ENCODE measurements at places on chromosomes 2 and 18.
A peak's percentile ranks its signal among the peaks of the same experiment; 100 is the strongest.

- no peak for DNase-seq
Measured at GRCh38 chr2:191905336-191905735, 58.4 kb upstream of the CAVIN2 start.

- peak; percentile 33 for DNase-seq
Measured at GRCh38 chr18:40897884-40898283, 1057.2 kb upstream of the PIK3C3 start.

DNA sequence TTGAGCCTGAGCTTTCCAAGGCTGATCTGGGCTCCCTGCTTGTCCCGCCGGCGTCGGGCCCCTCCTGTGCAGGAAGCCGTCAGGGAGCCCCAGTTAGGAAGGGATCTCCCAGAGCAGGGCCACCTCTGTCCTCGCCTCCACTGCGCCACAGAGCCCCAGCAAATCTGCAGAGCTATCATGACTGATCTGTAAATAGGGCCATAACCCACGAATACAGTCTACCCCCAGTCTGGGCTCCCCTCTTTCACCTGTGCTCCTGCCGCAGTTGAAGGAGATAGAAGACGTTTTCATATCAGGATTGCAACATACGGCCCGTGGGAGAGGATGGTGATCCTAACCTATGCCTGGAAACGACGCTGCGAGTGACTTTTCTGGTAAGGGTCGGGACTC, 138.7 kb downstream of the PTGR3 start:
- DNase-seq: no peak

- no peak for DNase-seq
Measured at GRCh38 chr18:77316641-77317040, 67.0 kb downstream of the GALR1 start.

GRCh38 chr2:77873506-77873905, 351.3 kb upstream of the LRRTM4 start:
- DNase-seq: no peak

DNA sequence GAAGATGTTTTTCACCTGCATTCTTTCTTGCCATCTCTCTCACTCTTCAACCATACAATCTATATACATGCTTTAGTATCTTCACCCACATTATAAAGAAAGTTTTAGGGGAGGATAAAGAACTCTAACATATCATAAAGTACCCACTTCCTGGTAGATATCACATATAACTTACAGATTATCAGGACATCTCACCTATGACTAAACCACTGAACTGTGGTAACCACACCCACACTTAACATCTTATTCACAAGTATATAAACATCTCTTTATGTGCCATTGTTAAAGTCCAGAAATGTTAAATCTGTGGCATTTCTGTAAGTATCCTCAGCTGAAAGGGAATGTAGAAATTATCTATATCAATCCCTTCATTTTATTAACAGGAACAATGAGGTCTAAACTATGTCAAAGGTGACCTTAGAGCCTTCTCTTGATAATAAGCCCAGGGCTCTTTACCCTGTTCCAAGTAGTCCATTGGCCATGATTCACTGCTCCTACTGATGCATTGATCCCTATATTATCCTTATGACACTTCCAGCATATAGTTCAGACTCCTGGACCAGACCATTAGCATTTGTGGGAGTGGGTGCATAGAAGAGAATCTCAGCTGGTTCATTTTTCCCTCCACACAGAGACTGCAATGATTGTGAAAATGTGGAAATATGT, 182.4 kb downstream of the SUCLG1 start:
- DNase-seq: peak; percentile 19

- DNase-seq: no peak
Measured at GRCh38 chr2:232900811-232901735, 31.0 kb downstream of the SNORC start.

DNA sequence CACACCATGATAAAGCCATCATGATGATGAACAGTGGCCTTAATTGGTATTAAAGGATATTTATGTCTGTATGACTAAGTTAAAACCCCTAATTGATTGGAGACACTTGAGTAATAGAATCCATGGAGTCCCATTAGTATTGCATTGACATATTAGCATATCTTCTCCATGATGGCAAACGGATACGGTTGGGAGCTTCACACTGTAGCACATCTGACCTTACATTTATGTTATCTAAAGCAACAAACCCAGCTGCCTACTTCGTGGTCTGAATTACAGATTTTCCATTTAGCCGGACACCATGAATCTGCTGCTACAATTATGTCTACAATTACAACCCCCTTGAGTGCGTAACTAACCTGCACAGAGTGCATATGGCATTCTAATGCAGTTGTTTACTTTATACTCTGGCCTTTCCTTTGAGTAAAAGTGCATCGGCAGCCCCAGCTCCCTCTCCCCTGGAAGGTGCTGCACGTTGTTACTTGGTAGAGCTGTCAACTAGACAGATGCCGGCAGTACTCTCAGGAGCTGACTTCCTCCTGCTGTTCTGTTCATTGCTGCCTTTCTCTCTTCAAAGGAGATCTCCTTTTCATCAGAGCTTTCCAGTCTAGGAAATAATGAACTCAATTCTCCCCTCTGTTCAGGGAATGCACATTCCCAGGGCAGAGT, 92.1 kb downstream of the LRRC30 start:
- no peak for DNase-seq

DNA sequence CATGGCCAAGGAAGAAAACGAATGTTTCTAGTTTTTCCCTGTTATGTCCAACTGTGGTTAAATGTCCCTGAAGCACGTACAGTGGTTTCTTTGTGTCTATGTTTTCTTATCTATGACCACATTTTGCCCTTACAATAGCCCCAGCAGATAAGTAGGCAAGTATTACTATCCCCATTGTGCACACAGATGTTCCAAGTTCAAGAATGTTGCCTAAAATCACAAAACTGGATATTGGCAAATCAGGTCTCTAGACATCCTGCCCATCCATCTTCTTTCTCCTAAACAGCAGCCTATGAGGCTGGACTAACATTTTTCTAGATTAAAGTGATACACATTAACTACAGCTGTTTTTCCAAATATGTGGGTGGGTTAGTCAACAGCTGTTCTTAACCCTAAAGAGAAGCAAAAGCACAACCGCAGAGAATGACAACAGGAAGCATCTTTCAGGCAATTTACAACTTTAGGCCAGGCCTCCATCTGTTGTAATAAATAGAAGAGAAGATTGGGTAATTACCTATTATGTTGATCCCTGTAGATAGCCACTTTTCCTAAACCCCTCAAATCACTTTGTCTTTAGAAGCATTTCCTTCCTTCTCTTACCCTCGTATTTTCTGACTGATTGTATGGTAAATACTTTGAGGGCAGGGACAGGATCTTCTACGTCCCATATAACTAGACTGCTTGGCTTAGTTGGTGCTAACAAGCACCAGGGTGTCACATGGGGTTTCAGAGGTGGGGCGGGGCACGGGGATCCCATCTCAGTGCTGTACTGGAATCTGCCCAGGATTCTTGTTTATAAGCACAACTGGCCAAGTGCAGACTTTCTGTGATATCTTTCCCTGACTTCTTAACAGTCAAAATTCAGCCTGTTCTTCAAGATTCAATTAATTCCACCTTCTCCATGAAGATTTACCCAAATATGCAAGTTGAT, 132.1 kb upstream of the SETBP1 start:
- DNase-seq: no peak

GRCh38 chr18:58562146-58562998, 66.5 kb downstream of the ALPK2 start:
- DNase-seq: no peak

DNA sequence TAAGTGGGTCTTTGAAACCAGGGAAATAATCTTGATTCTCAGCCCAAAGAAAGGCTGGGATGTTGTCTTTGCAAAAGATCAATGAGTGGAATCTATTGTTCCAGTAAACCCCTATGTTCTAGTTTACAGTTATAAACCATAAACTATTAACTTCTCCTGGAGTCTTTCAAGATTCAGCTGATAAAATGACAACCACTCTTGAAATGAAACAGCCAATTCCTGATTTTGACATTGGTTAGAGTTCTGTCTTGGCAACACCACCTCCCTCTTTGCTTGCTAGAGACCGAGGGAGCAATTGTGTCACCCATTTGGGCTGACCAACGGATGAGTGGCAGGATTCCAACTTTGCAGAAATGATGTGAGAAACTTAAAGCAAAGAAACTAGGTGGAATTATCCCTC, 746.9 kb downstream of the SLC4A3 start:
- no peak for DNase-seq

DNA sequence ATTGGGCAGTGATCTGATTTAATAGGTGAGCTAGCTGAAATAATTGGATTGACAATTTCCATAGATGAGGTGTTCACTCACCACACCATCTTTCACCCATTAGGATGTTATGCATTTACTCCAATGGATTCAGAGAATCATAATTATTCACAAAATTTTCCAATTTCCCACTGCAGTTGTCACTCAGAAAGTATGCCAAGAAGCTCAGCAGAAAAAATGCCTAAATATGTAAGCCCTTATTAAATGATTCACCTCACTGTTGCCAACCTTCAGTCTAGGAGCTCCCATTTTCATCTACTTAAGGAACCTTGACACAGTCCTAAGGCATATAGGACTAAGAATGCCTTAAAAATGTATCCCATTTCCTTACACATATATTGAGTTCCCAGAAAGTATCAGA, 94.3 kb downstream of the MBD2 start:
- DNase-seq: no peak

DNA sequence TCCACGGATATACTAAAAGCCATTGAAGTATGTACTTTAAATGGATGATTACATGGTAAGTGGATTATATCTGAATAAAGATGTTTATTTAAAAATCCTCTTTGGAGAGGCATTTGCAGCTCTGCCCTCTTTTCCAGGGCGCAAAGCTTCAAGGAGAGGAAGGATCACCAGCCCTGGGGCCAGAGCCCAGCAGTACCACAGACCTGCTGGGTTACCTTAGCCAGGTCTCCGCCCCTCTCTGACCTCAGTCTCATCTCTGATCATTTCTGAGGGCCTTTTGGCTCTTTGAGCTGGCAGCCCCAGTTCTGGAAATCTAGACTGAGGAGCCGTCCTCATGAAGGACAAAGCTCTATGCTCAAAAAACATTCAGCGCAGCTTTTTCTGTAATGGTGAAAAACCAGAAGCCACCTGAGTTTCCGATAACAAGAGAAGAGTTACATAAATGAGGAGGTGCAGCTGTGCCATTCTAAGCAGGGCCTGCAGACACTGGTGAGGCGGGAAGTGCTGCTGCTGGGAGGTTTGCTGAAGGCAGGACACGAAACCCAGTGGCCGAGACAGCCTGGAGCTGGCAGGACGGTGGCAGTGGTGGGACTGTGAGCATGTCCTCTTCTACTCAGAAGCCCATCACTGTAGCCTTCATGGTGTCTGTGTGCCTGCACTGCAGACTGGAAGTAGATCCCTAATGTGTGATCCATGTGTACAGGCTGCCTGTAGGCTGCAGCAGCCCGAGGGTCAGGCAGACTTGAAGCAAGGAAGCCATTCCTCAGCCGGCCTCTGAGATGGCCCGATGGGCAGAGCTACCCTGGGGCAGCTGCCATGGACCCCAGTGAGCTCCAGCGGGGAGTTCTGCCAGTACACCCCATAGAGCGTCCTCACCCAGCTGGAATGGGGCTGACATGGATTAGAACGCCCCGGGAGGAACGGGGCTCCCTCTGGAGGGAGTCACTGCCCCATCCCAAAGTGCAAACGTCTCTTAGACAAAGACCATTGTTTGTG, 27.7 kb downstream of the ADRA2B start:
- DNase-seq: no peak

DNA sequence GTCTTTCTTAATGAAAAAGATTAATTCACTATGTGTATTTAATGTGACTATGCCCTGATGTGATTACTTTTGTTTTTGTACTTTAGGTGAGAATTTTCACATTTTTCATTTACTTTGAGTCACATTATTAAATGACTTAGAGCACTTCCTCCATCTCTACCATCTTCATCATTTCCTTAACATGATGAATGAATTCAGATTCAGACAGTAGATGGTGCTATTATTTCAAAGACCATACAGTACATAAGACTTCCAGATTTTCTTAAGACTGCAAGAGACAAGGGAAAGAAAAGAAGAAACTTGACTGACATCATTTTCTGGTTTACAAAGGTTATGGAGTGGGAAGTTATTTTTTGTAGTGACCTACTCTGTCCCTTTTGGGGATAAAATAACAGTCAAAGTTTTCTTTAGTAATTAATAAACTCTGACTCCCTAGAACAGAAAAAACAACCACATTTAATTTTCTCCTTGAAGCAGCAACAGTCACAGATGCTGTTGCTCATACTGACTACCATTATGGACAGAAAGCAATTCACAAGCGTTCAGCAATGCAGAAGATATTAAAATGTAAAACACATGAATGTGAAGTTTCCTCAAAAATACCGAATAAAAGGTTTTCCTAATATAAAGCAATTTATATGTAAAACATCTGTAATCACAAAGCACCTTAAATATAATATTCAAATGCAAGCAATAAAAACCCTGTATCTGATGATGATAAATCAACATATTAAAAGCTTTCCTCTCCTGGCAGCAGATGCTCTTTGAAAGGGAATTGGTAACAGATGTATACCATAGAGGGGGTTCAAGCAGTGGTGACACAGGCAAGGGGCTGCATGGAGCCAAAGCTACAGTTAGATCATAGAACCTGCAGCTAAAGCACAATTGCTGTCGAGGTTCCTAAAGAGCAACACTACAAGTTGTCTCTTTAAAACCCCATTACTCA, 1010.9 kb upstream of the NXPH2 start:
- DNase-seq: peak; percentile 55
